Vagina (tissue), 2 donors: ENCODE measurements at places on chromosomes 4 and X. TPM values are rescaled to one million over a fixed set of nuclear protein-coding genes. Genes with fewer than 3 reads are reported as not detected.
A peak's percentile ranks its signal among the peaks of the same experiment; 100 is the strongest.

The SPIN2A gene
- 2.5 TPM for total RNA-seq

- H3K4me1 ChIP-seq: peaks cover 12% of the 10 kb centered on the region
- H3K27me3 ChIP-seq: no peaks in the 10 kb centered on the region
- H3K36me3 ChIP-seq: peaks cover 66% of the 10 kb centered on the region
- DNase-seq: no peak
Observed at GRCh38 chr4:3136454-3136853, 62.0 kb downstream of the HTT start.

DNA sequence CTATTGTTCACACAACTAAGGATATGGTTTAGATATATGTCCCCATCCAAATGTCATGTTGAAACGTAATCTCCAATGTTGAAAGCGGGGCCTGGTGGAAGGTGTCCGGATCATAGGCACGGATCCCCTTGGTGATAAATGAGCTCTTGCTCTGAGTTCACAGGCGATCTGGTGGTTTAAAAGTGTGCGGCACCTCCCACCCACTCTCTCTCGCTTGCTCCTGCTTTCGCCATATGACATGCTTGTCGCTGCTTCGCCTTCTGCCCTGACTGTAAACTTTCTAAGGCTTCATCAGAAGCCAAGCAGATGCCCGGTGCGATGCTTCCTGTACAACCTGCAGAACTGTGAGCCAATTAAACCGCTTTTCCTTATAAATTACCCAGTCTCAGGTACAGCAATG is 128.5 kb downstream of the NFKB1 start:
- DNase-seq: no peak
- no peak overlapping the region for H3K4me3 ChIP-seq
- no peaks in the 10 kb centered on the region for H3K4me1 ChIP-seq

DNA sequence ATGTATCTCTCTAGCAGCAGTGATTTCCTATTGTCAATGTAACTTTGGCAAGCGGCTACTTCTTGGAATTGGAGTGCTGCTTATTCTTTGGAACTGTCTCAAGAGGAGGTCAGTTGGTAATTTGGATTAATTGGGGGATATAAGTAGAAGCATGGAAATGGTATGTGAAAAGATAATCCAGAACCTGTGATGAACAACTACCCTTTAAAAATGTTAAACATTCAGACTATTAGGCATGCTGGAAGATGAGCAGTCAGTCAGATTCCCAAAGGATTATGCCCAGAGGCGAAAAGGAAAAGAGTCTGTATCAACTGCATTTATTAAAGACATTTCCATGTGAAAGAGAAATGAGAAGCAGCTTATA is 62.5 kb downstream of the SEC24D start:
- no peak for DNase-seq
- H3K27ac ChIP-seq: peak overlapping the region; percentile 89
- no peaks in the 10 kb centered on the region for H3K36me3 ChIP-seq
- H3K27me3 ChIP-seq: no peaks in the 10 kb centered on the region

DNA sequence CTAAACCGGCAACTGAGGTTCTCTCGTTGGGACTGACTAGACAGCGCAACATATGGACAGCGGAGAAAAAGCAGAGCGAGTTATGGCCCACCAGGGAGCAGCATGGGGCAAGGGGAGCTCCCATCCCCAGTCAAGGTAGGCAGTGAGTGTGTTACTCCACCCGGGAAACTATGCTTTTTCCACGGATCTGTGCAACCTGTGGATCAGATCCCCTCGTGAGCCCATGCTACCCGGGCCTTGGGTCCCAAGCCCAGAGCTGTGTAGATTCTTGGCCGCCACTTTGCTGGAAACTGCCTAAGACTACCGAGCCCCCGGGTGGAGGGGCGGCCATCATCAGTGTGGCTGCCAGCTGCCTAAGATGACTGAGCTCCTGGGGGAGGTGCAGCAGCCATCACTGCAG is 140.9 kb downstream of the PAPSS1 start:
- H3K27me3 ChIP-seq: no peaks in the 10 kb centered on the region
- no peak for DNase-seq
- H3K4me3 ChIP-seq: no peak overlapping the region
- H3K4me1 ChIP-seq: no peaks in the 10 kb centered on the region

DNA sequence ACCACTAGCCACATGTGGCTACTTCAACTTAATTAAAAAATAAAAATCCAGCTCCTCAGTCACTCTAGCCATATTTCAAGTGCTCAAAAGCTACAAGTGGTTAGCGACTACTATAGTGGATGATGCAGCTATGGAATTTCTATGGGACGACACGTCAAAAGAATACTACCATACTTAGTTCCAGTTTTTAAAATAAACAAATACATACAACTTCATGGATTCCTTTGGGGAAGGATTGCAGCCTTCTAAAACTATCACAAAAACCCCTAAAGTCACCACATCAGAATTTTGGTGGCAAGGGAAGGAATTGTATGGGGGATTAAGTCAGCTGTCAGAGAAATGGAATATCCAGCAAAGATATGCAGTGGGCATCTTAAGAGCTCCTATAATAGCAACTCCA is 6.5 kb downstream of the ZNF280C start:
- no peak for DNase-seq
- no peak overlapping the region for H3K27ac ChIP-seq
- no peaks in the 10 kb centered on the region for H3K4me1 ChIP-seq
- H3K4me3 ChIP-seq: no peak overlapping the region
- no peaks in the 10 kb centered on the region for H3K27me3 ChIP-seq

GRCh38 chrX:72569786-72570185 is 2.9 kb downstream of the HDAC8 start:
- H3K27ac ChIP-seq: no peak overlapping the region
- no peak for DNase-seq
- no peaks in the 10 kb centered on the region for H3K36me3 ChIP-seq
- peaks cover 5% of the 10 kb centered on the region for H3K4me1 ChIP-seq
- no peak overlapping the region for H3K4me3 ChIP-seq

The SRD5A3 gene
- 25.5 TPM for total RNA-seq

The FAM114A1 gene
- total RNA-seq: 105 TPM

DNA sequence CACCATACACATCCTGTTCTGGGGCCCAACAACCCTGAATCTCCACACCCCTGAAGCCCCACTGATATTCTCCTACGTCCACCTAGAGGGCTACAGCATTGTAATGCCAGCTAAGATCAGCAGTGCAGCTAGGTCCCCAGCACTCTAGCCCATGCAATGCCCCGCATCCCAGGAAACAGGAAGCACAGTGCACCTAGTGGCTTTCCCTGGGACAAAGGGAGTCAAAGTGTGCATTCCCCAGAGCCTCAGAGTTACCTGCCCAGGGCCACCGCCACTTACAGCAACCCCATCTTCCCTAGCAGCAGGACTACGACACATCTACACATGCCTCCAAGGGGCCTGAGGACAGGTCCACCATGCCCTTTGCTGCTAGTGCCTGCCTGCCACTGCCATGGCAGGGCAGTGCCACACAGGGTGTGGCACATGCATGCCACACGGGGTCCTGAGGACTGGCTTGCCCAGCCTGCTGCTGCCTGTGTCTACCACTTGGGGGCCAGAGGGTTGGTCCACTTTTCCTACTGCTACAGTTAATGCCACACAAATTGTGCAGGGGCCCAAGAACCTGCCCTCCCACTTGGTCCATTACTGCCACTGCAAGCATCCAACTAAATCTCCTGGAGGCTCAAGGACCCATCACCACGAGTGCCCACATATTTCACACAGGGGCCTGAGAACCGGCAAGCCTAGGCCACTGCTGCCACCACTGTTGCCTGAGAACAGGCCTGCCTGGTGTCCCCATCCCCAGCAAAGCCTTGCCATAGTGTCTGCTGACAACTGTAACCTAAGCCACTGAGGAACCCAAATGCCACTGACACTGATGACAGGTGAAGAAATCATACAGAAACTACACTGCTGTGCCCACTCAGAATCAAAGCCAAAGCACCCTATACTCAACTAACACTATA is 23.7 kb downstream of the TLR6 start:
- H3K27me3 ChIP-seq: no peaks in the 10 kb centered on the region
- no peaks in the 10 kb centered on the region for H3K36me3 ChIP-seq
- no peak for DNase-seq
- no peak overlapping the region for H3K27ac ChIP-seq
- no peaks in the 10 kb centered on the region for H3K4me1 ChIP-seq

- no peak within 1 kb of the TSS for H3K27ac ChIP-seq
- no peak within 1 kb of the TSS for H3K4me3 ChIP-seq
- no peak for DNase-seq
Observed at GRCh38 chr4:105551965-105552746, at the start of gene ARHGEF38. ARHGEF38 (plus strand) TSS chr4:105552620; CDS start chr4:105552766, 146 bp downstream.

- no peak overlapping the region for H3K27ac ChIP-seq
- no peak for DNase-seq
- no peaks in the 10 kb centered on the region for H3K36me3 ChIP-seq
- no peaks in the 10 kb centered on the region for H3K27me3 ChIP-seq
Observed at GRCh38 chrX:44428989-44429627, 85.6 kb upstream of the EFHC2 start.

The CTAG1A gene
- not detected for total RNA-seq

The GPR143 gene
- not detected for total RNA-seq
